Kidney glomerular epithelial cell (primary cell): ENCODE measurements at places on chromosomes 4 and X.

DNA sequence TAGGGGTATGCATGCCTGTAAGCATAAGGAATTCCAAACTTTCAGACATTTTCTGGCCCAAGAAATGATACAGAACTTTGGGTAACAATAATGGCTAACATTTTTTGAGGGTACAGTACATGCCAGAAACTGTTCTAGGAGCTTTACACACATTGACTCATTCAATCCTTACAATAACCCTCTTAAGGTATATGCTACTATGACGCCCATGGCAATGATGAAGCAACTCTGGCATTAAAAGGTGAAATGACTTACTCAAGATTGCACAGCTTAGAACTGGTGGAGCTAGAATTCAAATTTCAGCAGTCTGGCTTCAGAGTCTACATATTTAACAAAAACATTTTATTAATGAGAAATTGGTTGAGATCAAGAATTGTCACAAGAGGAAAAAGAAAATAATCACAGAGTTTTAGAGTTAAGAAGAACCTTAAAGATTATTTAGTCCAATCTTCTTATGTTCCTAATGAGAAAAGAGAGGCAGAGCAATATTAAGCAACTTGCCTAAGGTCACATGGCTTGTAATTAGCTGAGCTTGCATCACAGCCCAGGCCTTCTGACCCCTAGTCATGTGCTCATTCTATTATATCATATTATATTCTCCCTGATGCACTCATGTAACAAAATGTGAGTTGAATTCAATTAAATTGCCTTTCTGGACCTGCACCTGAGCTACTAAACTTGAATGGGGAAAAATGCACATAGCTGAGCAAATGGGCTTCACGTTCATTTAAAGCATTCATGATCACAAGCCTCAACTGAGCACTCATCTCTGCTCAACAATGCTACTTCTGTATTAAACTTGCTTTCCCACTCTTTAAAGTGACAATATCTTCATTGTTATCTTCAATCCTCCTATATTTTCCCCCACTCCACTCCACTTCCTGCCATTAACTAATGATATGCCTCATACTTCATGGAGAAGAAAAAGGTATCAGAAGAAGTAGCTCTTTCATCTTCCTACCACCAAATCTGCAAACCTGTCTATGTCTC lies 73.2 kb downstream of the ENOX2 start:
- no peak for DNase-seq

DNA sequence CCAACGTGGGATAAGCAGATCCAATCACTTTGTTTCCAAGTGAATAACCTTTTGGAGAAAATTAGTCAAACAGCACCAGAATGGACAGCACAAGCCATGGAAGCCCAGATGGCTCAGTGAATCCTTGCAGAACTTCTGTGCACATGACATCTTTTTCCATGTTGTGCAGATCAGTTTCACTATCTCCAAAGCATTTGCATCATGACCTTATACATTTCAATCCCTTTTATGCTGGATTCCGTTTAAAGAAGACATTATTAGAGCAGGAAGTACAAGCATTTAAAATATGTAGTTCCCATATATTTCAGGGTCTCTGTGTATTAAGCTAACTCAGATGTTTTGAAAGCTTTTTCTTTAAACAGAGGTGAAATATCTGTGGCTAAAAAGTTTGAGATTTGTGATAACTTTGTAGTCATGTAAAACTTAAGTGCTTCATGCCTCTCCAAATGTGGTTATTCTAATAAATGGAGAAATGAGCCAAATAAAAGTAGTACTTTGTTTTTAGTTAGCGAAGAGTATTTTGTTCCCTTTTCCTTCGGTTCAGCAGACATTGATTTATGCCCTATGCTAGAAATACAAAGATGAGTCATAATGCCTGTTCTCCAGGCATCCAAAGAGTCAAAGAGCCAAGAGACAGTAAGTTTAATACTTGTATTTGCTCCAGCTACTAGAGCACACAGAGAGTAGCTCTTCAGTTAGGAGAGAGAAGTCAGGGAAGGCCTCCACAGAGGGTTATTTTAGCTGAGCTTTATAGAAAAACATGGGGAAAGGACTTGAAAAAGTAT lies 39.0 kb downstream of the PLAC8 start:
- peak; percentile 53 for DNase-seq

GRCh38 chrX:107730991-107731766 lies 44.4 kb downstream of the TSC22D3 start:
- DNase-seq = no peak

GRCh38 chrX:124378643-124379042 lies 32.3 kb downstream of the SH2D1A start:
- no peak for DNase-seq

- DNase-seq = no peak
Measured at GRCh38 chr4:118923891-118924290, 35.2 kb downstream of the SYNPO2 start.

DNA sequence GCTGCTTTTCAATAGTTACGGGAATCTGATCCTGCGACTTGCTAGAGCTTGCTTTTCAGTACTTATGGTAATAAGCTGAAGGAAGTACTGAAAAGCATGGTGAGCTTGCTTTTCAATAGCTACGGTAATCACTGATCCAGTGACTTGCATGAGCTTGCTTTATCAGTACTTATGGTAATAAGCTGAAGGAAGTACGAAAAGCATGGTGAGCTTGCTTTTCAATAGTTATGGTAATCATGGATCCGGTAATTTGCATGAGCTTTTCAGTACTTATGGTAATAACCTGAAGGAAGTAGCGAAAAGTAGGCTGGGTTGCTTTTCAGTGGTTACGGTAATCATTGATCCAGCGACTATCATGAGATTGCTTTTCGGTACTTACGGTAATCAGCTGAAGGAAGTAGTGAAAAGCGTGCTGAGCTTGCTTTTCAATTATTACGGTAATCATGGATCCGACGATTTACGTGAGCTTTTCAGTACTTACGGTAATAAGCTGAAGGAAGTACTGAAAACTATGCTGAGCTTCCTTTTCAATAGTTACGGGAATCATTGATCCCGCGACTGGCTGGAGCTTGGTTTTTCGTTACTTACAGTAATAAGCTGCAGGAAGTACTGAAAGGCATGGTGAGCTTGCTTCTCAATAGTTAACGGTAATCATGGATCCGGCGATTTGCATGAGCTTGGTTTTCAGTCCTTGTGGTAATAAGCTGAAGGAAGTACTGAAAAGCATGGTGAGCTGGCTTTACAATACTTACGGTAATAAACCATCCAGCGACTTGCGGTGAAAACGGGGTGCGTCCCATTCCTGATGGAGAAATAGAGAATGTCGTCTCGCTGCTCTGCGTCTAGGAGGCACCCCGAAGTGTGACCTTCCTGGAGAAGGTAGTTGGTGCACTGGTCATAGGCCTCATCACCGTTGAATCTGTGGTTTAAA lies 6.5 kb downstream of the CRLF2 start:
- DNase-seq = no peak

GRCh38 chrX:37825215-37825842 lies 22.0 kb downstream of the DYNLT3 start:
- DNase-seq = peak; percentile 21

GRCh38 chr4:2259541-2260343 lies 2.2 kb downstream of the MXD4 start:
- no peak for DNase-seq

DNA sequence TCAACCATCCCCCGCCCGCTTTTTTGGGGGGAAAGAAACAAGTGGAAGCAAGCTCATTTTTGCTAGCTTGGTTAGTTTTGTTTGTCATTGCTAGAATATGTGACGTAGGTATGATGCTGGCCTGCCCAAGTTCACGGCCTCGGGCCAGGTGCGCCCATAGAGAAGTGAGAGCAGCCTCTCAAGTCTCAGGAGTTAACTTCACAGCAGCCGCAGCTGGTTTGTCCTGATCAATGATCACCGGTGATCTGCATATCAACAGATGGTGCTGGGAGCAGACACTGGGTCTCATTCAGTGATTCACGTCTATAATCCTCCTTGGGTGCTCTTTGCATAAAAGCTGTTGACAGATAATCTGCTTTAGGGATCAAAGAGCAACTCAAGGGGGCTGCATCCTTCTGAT lies 50.1 kb downstream of the ENPP6 start:
- DNase-seq = no peak

DNA sequence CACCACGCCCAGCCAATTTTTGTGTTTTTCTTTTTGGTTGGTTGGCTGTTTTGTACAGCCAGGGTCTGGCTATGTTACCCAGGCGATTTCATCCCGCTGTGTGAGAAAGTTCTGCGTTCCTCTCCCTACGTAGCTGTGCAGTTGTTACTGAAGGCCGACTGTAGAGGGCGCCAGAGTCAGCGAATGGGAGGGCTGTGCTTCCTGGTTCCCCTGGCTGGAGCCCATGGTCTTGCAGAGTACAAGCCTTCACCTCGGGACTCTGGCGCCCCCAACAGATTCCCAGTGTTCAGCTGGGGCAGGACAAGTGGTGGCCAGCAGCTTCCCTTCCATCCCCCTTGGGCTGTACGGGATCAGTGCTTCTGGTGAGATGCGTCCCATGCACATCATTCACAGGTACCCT lies 5.6 kb upstream of the CT45A1 start:
- no peak for DNase-seq

GRCh38 chr4:146359771-146360170 lies 145.4 kb downstream of the REELD1 start:
- DNase-seq = no peak

DNA sequence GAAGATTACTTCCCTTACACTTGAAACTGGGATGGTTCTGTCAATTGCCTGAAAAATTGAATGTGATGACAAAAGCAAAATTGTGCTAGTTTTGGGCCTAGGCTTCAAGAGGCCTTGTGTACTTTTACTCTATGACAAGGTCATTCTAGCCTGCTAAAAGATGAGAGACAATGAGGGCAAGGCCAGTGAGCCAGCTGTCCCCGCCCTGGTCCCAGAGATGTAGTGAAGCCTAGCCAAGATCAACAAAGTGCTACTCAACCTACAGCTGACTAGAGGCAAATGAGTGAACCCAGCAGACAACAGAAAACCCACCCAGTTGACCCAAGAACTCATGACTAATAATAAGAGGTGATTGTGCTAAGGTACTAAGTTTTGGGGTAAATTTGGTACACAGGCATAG lies 248.7 kb downstream of the IL15 start:
- no peak for DNase-seq

DNA sequence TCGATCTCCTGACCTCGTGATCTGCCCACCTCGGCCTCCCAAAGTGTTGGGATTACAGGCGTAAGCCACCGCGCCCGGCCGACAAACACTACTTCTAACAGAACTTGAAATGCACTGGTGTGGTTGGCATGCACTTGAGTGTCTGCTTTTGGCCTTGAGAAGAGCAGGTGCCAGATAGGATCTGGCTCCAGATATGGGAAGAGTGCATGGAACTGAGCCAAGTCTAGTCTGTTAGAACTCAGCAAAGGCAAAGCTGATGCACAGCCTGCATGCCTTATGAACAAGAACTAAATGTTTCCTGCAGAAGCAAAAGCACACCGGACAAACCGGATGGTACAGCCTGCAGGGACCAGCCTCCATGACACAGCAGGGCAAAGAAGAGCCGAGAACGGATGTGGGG lies 35.1 kb upstream of the TBL1X start:
- no peak for DNase-seq
